Activated CD4-positive, alpha-beta T cell treated with anti-CD3 and anti-CD28 coated beads, Interleukin-2, amount 50 U/mL, for 16 hours (primary cell): ENCODE measurements at places on chromosomes 11 and 22.

DNA sequence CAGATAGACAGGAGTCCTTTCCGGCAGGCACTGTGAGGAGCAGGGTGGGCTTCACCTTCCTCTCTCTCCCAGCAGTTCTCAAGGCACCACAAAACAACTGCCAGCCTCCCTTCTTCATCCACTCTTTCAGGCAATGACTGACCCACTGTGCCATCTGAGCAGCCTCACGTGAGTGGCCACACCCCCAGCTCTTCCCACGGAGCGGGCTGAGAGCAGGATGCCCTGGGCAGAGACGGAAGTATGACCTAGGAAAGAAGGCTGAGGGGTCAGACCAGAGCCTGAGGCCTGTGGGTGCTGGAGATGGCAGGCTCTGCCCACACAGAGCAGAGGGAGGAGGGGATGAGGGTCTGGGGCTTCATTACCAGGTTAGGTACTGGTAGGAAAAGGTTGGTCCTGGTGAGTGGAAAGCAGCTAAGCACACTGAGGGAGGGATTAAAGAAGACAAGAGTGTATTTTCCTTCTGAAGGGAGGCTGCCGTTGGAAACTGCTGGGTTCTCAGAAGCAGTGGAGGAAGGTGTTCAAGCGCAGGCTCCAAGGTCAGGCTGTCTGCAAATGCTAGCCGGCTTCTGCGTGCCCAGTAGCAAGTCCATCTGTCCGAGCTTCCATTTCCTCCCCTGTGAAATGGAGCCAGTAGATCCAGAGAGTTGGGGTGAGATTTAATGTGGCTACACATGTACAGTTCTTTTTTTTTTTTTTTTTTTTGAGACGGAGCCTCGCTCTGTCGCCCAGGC, 4.6 kb downstream of the NLRP6 start:
- DNase-seq = no peak

DNA sequence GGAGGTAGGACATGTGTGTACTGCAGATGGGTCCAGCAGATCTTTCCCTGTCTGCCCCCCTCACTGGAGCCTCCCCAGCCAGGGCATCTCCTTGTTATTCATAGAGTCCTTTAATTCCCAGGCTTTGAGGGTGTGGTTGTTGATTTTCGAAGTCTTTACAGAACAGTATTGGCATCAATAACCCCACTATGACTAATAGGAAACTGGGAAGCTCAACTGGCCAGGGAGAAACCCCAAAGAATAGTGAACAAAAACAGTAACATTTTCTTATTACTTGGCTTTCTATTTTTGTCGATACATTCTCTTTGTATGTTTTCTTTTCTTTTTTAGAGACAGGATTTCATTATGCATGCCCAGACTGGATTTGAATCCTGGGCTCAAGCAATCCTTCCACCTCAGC, 57.9 kb downstream of the NF2 start:
- DNase-seq = no peak

- no peak for DNase-seq
Measured at GRCh38 chr11:63931876-63932275, 6.9 kb upstream of the NAA40 start.

DNA sequence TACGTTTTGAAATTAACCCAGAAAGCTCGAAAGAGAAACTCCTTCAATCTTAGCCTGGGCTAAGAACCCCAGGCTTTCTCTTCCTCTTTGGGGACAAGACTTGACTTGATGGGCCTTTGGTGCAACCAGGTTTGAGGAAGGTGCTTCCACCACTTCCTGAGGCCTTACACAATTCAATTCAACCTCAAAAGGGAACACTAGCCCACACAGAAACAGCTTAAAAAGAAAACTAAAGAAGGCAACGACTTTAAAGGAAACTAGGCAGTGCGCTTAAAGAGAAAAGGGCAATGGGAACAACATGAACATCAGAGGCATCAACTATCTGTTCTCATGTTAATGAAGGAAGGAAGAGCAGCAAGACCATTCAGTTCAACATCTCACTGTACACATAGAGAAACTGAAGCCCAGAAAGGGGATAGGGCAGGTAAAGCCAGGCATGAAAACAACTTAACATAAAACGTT, 24.8 kb downstream of the PAK1 start:
- DNase-seq = no peak

DNA sequence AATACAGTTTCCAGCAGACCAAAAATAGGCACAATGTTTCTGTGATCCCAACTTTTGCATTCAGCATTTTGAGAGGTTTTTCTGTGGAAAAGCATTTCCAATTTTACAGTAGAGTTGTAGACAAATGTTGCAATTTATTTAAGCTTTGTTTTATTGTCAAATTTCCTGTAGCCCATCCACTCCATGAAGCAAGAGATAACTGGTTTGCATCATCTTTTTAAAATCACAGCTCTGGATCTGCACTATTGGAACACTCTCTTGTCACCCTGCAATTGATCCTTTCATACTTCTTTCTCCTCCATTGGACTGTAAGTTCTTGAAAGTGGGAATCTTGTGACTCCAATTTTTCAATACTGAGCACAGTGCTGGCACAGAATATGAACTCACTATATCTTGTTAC, 86.0 kb downstream of the MAML2 start:
- DNase-seq = no peak

GRCh38 chr11:78465169-78465942, 47.7 kb upstream of the GAB2 start:
- DNase-seq = peak; percentile 87

DNA sequence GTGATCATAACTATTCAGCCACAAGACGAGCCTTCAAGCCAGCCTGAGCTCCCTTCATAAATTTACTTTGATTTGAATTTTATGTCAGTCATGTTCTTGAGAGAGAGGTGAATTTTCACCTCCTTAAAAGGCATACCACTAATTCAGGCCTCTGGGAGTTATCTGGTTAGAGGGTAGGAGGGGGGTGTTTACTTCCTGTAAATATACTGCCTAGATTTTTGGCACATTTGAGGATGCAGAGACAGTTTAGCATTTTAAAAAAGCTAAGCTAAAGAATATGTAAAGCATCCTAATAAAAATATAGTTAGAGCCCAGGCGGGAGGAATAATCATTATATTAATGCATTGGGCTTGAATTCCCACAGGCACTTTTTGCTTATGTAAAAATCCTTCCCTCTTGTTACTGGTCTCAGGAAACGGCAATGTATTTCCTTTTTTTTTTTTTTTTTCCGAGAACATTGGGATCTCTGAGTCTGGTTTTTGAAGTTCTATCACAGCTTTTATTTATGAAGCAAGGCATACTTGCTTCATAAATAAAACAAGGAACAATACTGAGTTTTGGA, 116.5 kb downstream of the CSNK2A3 start:
- no peak for DNase-seq

DNA sequence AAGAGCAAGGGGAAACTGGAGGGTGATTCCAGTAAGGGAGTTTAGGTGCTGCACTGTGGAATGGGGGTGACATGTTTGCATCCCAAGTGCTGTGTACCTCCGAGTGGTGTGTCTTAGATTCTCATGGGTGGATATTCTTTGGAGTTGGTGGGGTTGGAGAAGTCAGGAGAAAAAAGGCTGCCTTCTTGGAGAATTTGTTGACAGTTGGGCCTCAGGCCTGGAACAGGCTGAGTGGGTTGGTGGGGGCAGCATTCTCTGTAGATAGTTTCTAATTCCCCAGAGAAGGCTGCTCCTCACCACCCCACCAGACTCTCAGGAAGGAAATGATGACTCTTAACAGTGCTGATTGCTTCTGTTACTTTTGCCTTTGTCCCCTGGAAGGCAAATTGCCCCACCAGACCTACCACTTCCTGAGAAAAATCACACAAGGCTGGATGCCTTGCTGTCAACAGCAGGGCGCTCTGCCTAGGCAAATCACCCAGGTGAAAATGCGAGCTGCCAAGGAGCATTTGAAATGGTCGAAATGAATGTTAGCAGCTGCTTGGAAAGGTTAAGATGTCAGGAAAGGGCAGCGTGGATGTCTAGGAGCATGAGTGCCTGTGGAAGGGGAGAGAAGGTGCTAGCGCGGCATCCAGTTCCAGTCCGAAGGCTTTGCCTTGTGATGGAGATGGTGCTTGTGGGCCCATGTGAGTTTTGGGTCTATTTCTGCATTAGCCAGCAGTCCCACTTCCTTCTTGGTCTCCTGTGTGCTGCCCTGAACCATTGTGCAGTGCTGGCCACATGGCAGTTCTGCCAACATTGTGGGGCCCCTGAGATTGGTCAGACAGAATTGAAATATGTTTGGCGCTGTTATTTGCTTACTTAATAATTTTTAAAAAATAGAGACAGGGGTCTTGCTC, 29.7 kb upstream of the SORL1-AS1 start:
- peak; percentile 77 for DNase-seq

DNA sequence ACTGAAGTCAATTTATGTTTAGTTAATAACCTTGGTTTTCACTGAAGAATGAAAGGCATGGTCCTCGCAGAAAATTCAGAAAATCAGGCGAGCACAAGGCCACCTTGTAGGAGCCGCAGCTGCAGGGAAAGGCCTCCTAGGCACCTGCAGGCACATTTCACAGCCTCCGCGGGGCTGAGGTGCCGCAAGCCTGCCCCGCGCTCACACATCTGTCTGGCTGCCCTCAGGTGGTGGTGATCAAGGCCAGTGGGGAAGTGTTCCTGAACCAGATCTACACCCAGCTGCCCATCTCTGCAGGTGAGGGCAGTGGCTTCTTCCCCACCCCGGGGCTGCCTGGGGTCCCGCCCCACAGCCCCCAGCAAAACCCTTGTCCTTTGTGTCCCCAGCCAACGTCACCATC, 10.5 kb downstream of the MUC5AC start:
- no peak for DNase-seq

DNA sequence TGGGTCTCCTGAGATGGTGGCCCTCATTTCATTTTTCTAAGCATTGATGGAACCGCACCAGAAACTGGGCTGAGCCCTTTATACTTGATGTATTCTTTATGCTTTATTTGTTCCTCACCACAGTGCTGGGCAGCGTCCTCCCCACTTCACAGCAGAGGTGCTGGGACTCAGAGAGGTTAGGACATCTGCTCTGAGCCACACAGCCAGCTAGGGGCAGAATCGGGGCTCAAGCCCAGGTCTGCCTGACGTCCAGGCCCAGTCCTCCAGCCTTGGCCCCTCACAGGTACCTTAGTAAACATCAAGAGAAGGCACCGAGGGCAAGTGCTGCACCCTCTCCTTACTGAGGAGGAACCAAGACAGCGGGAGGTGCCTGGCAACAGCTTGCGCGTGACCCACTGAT, 20.2 kb upstream of the SHISAL1 start:
- no peak for DNase-seq

DNA sequence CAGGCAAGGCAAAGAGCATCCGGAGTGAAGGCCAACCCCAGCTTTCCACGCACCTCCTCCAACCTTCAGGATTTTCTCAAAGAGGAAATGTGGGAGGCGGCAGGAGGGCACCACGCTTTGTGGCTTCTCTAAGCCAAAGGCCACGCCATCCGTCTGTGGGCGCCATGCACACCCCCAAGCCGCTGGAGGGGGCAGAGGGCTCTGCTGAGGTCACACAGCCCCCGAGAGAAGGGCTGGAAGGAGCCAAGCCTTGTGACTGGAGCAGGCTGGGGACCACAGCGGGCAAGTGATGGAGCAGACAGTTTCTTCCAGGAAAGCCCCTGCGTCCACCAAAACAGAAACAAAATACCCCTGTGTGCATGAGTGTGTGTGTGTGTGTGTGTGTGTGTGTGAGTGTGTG, 527.4 kb downstream of the BRD1 start:
- DNase-seq = no peak

DNA sequence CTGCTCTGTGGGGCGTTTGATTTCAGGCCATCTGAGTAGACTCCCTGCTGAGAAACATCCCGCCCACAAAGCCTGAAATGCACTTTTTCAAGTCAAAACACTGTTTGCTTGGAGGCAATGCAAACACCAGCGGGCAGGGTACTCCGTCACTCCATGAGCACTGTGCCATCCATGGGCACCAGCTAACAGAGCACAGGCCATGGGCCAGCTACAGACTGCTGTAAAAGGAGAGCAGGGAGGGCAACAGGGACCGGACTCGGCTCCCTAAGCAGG, 16.6 kb upstream of the EFCAB6 start:
- no peak for DNase-seq

GRCh38 chr22:36586271-36586670, 57.3 kb upstream of the EIF3D start:
- DNase-seq = no peak

DNA sequence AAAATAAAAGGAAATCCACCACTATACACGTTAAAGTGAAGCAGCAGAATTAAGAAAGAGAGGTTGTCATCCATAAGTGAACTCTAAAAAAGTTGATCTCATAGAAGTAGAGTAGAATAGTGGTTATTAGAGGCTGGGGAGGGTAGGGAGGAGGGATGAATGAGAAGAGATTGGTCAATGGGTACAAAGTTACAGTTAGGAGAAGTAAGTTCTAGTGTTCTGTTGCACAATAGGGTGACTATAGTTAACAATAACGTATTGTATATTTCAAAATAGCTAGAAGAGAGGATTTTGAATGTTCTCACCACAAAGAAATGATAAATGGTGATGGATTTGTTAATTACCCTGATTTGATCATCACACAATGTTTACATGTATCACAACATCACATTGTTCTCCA, 72.0 kb downstream of the CD82 start:
- no peak for DNase-seq

GRCh38 chr22:29727131-29727523, 7.3 kb downstream of the CABP7 start:
- DNase-seq = peak; percentile 21

DNA sequence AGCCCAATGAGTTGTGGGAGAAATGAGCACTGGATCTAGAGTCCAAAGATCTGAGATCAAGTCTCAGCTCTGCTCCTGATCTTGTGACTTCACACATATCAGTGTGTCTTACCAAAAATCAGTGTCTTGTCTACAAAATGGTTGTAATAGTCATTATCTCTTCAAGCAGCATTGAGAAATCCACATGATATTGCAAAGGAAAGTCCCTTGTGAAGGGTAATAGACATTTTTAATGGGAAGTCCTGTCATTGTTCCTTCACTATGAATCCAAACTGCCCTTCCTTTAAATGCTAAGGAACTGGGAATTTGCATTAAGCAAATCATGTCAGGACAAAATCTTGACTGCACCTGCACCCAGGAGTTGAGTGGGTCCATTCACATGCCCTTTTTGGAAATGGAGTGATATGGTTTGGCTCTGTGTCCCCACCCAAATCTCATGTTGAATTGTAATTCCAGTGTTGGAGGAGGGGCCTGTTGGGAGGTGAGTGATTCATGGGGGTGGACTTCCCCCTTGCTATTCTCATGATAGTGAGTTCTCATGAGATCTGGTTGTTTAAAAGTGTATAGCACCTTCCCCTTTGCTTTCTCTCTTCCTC, 51.1 kb downstream of the COMMD9 start:
- DNase-seq = no peak

GRCh38 chr11:114097832-114098231, 38.3 kb downstream of the ZBTB16 start:
- no peak for DNase-seq

GRCh38 chr11:133982876-133983275, 26.1 kb upstream of the IGSF9B start:
- no peak for DNase-seq
